ENCODE measurements at places on chromosomes 3 and 15.

GRCh38 chr3:44903314-44903713 lies 28.9 kb downstream of the TGM4 start:
- no peak for DNase-seq

DNA sequence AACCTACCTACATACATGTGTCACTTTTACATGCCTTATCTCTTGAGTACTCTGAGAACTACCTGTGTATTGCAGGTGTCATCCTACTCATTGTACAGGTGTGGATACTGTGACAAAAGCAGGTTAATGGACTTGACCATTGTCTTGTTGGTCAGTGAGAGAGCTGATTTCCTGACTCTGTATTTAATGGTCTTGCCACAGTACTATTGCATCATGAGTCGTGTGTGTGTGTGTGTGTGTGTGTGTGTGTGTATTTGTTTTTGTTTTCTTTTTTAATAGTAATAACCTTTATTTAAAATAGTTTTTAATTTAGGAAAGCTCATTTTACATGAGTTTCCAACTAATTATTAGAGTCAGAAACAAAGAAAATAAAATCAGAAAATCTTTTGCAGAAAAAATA lies 7.7 kb downstream of the SELENOT start:
- no peak for DNase-seq

DNA sequence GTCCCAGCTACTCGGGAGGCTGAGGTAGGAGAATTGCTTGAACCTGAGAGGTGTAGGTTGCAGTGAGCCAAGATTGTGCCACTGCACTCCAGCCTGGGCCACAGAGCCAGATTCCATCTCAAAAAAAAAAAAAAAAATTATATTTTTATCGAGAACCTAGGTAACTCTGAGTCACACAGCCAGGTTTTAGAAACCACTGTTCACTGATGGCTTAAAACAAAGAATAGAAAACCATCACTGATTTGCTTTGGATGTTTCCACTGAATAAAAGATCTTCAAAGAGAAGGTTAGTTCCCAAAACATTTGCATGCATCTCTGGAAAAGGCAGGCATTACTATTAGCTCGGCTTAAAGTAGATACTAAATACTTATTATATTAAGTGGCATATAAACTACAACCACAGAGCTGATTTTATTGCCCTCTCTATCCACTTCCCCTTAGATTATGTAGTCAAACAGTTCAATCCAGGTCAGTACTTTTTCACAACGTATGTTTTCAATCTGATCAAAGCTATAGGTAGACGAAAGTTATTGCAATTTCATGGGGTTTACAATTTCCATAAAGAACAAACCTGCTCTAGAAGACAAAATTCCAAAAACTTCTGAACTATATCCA lies 1.4 kb downstream of the B4GALT4 start:
- DNase-seq, result no peak

GRCh38 chr3:179133575-179133974 lies 14.6 kb upstream of the PIK3CA start:
- no peak for DNase-seq

GRCh38 chr3:10185804-10186762 lies 21.4 kb downstream of the IRAK2 start:
- DNase-seq, result no peak

GRCh38 chr15:72998681-72999466 lies 53.4 kb upstream of the NEO1 start:
- DNase-seq, result no peak

GRCh38 chr3:40043444-40043755 lies 234.0 kb downstream of the MYRIP start:
- no peak for DNase-seq

DNA sequence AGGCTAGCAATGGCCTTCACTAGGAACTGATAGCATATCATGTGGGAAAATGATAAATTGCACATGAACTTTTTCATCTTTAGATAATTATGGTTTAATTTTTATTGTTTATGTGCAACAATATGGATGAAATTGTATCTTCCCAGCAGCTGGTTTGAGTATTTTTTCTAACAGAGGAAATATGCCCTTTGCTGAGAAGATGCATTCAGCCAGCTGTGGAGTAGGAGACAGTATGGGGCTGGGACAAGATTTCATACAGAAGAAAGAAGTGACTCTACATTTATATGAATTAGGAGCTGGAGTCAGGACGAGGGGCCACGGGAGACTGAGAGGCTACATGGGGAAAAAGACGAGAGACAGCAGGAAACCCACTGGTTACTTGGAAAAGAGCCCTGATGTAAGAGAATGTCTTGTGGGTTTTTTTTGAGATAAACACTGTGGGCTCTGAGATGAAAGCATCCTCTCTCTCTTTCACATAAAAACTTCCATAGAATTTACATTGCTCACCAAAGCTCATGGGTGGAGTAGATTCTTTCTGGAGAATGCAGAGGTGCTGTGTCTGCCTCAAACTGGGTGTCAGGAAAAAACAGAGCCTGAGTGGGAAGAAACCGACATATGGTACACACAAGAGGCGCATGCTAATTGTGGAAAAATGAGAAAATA lies 115.2 kb upstream of the PDZRN3 start:
- no peak for DNase-seq

DNA sequence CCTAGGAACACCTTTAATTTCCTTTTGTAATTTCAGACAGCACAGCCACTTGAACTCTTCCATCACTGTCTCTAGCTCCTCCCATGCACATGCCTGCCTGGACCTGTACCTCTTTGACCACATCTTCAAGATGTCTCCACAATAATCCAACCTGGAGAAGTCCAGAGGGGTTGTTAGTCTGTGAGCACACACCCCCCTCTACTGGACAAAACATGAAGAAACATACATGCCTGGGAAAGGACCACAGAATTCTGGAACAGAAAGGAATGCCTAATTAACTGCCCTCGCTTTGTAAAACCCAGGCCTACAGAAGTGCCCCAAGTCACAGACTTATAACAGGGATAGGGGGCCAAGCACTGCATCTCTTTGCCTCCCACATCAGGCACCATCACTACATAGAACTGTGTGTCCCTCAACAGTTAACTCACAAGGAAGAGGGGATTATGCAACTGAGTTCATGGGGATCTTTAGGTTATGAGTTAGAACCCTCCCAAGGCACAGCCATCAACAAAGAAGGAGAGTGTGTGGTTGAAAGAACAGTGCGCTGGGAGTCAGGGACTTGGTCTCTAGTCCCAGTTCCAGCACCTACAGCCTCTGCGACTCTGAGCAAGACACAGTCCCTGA lies 61.7 kb downstream of the FMN1 start:
- no peak for DNase-seq

DNA sequence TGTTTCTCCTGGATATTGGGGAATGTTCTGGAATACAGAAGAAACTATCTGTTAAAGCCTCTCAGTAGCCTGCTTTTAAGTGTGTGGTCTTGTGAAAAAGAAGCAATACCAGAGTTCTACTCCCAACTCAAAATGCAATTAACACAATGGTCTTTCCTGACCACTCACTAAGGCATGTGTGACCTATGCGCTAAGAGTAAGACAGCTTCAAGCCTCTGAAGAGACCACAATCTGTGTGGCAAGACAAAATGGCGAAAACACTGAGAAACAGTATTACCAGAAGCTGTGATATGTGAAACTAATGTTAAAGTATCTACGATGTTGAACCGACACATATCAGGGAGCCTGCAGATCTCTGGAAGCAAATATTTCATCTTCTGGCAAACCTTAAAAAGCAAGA lies 33.8 kb downstream of the RYK start:
- DNase-seq, result no peak

- DNase-seq, result no peak
Observed at GRCh38 chr3:10169000-10169496, 4.3 kb downstream of the IRAK2 start.

GRCh38 chr15:86834115-86834863 lies 754.6 kb downstream of the AGBL1 start:
- no peak for DNase-seq

- no peak for DNase-seq
Observed at GRCh38 chr3:188760408-188760807, 411.4 kb upstream of the TPRG1 start.

GRCh38 chr3:65972765-65973164 lies 66.0 kb downstream of the MAGI1 start:
- DNase-seq, result no peak

- DNase-seq, result no peak
Observed at GRCh38 chr3:99934975-99935797, 117.5 kb downstream of the CMSS1 start.

DNA sequence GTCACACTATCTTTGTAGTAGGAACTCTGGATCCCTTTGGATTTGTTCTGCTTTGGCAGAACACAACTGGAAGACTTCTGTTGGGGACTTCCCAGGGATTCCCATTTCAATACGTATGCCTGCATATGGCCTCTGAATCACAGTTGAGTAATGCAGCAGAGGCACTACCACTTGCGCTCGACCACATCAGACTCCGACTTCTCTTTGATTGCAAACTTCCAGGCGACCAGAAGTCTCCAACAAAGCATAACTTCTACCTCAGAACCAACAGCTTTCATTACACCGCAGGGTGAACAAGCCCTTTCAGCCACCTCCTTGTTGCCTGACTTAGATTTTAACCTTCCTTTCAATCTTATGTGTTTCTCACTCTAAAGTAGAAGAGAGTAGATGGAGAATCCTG lies 924.4 kb downstream of the IGSF11 start:
- no peak for DNase-seq

DNA sequence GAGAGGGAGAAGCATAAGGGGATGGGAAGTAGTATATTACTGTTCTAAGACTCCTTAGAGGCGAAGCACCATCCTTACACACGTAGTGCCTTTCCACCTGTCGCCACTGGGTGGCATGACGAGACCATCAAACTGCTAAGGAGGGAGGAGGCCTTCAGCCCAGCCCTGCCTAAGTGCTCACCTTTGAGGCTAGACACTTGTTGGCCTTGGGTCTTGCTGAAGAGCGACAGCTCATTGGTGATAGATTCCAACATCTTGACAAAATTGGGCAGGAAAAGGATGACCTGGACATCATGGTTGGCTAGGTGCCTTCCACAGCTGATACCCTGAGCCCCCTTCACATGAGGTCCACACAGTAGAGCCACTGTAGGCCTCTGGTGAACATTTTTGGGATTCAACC lies 19.6 kb downstream of the CLK3 start:
- peak; percentile 76 for DNase-seq

DNA sequence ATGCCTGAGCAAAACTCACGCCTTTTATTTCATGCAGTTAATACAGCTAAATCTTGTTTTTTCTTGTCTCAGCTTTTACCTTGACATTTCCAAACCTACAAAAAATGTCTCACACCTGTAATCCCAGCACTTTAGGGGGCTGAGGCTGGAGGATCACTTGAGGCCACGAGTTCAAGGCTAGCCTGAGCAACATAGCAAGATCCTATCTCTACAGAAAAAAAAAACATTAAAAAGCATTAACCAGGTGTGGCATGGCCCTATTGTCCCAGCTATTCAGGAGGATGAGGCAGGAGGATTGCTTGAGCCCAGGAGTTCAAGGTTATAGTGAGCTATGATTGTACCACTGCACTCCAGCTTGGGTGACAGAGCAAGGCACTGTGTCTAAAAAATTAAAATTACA lies 3.9 kb upstream of the TMEM212 start:
- DNase-seq, result no peak

- DNase-seq, result no peak
Observed at GRCh38 chr3:104596551-104596950, 770.2 kb upstream of the ALCAM start.

- DNase-seq, result no peak
Observed at GRCh38 chr15:63094495-63094931, 27.1 kb upstream of the LACTB start.

DNA sequence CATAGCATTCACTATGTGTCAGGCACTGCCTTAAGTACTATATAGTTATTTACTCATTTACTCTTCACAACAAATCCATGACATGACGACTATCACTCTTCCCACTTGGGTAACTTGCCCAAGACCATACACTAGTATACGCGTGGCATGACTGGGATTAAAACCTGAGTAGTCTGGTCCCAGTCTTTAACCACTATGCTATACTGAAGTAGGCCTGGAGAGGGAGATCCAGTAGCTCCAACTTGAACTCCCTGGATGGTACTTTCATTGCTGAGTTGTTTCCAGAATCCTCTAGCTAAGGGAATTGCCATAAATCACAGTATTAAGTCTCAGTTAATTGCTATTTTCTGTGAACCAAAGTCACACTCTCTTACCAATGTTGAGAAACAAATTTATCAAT lies 116.2 kb upstream of the LSAMP start:
- no peak for DNase-seq

All from stimulated activated CD4-positive, alpha-beta T cell treated with anti-CD3 and anti-CD28 coated beads, Interleukin-2, amount 100 ng/mL, for 24 hours (primary cell).